ENCODE measurements at places on chromosomes 1 and 21. TPM values are rescaled to one million over a fixed set of nuclear protein-coding genes. Genes with fewer than 3 reads are reported as not detected.

The CNKSR1 gene
- polyA plus RNA-seq: 10.7 TPM

The OR2AK2 gene
- polyA plus RNA-seq: not detected

The CFAP298 gene
- 72.1 TPM for polyA plus RNA-seq

The KPRP gene
- polyA plus RNA-seq: not detected

The TTC39A gene
- polyA plus RNA-seq: 12.1 TPM

The LIN28A gene
- 0.04 TPM for polyA plus RNA-seq

The SPRR2F gene
- polyA plus RNA-seq: not detected

The NTMT2 gene
- not detected for polyA plus RNA-seq

The CD1D gene
- 5.3 TPM for polyA plus RNA-seq

The UBE2U gene
- polyA plus RNA-seq: not detected

The SLC9C2 gene
- polyA plus RNA-seq: 0.30 TPM

The BRINP3 gene
- 8.9 TPM for polyA plus RNA-seq

The MASP2 gene
- 2.6 TPM for polyA plus RNA-seq

The LCE3E gene
- not detected for polyA plus RNA-seq

The SERINC2 gene
- polyA plus RNA-seq: 42.5 TPM

The CASQ1 gene
- not detected for polyA plus RNA-seq

The ANXA9 gene
- 14.1 TPM for polyA plus RNA-seq

The EXO1 gene
- 13.3 TPM for polyA plus RNA-seq

The ELF3 gene
- polyA plus RNA-seq: 98.2 TPM

The MYOM3 gene
- 22.8 TPM for polyA plus RNA-seq

The EDN2 gene
- 2.6 TPM for polyA plus RNA-seq

The SWT1 gene
- polyA plus RNA-seq: 8.9 TPM

The ACTN2 gene
- polyA plus RNA-seq: 0.80 TPM

The BRDT gene
- 0.08 TPM for polyA plus RNA-seq

The NBPF4 gene
- not detected for polyA plus RNA-seq

The MSTO1 gene
- polyA plus RNA-seq: 50.0 TPM

The TINAGL1 gene
- polyA plus RNA-seq: 51.0 TPM

The GPA33 gene
- 1.2 TPM for polyA plus RNA-seq

The ETV3L gene
- polyA plus RNA-seq: 0.03 TPM

The COL24A1 gene
- polyA plus RNA-seq: 1.9 TPM

The TRIM67 gene
- polyA plus RNA-seq: 0.08 TPM

The ATG4C gene
- 21.5 TPM for polyA plus RNA-seq

The HTR6 gene
- polyA plus RNA-seq: 1.4 TPM

The USH2A gene
- 0.31 TPM for polyA plus RNA-seq

The LCE5A gene
- polyA plus RNA-seq: not detected

The GRIK3 gene
- 3.7 TPM for polyA plus RNA-seq

The BLACAT1 gene
- 3.0 TPM for polyA plus RNA-seq

The IQGAP3 gene
- polyA plus RNA-seq: 13.0 TPM

The ZFP69 gene
- polyA plus RNA-seq: 9.6 TPM

The APOBEC4 gene
- polyA plus RNA-seq: not detected

The BATF3 gene
- polyA plus RNA-seq: 1.2 TPM

The OR6N1 gene
- polyA plus RNA-seq: not detected

The OR2L5 gene
- polyA plus RNA-seq: not detected

The RAP1A gene
- polyA plus RNA-seq: 85.4 TPM

The GBP2 gene
- polyA plus RNA-seq: 3.6 TPM

The ALX3 gene
- polyA plus RNA-seq: not detected

The SLC16A1 gene
- 63.2 TPM for polyA plus RNA-seq

The RUNX3 gene
- polyA plus RNA-seq: 0.51 TPM
